ENCODE measurements at places on chromosomes 2 and 18.

GRCh38 chr2:162166745-162167144 lies 14.7 kb upstream of the GCG start:
- DNase-seq = no peak

- DNase-seq = no peak
Observed at GRCh38 chr2:190410166-190410565, 2.0 kb downstream of the MFSD6 start.

DNA sequence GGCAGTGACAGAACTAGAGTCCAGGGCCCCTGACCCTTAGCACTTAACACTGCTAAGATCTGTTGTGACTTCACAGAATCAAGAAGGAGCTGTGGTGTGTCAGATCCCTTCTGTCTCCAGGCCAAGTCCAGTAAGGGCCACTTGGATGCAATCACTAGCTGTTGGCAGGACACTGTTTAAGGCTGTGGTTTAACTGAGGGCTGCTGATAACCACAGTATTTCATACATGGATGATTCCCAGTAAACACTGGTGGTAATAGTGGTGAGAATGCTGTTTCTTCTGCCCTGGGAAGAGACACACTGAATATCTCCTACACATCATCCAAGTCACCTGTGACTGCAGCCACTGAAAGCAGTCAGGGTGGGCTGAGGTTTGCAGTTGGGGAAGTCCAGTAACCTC lies 77.7 kb upstream of the FBXO11 start:
- no peak for DNase-seq

GRCh38 chr2:237998530-237998929 lies 31.7 kb downstream of the UBE2F start:
- no peak for DNase-seq

GRCh38 chr2:7945026-7945425 lies 736.8 kb upstream of the ID2 start:
- DNase-seq = no peak

DNA sequence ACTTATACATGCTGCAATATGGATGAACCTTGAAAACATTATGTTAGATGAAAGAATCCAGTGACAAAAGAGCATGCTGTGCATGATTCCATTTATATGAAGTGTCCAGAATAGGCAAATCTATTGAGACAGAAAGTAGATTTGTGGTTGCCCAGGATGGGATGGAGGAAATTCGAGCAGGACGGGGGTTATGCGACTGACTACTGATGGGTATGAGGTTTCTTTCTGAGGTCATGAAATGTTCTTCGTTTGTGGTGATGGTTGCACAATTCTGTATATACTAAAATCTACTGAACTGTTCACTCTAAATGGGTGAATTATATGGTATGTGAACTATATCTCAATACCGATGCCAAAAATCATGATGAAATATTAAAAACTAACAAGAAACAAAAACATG lies 18.9 kb upstream of the MTERF4 start:
- DNase-seq = no peak

DNA sequence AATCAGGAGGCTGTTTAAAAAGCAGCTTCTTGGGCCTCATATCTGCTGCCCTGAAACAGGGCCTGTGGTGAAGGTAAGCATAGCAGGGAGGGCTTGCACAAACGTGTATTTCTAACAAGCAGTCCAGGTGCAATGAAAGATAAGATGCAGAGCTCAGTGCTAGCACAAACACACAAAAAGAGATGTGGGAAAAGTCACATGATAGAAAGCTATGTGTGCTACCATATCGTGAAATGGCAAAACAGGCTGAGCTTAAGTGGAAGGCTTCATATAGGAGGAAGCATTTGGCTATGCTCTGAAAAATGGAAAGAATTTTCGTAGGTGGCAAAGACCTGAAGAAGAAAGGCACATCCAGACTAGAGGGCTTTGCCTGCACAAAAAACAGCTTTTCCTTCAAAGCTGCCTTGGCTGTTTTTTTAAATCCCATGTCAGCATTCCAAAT lies 10.2 kb downstream of the RSAD2 start:
- no peak for DNase-seq

- DNase-seq = no peak
Observed at GRCh38 chr18:73895701-73896100, 251.9 kb downstream of the FBXO15 start.

DNA sequence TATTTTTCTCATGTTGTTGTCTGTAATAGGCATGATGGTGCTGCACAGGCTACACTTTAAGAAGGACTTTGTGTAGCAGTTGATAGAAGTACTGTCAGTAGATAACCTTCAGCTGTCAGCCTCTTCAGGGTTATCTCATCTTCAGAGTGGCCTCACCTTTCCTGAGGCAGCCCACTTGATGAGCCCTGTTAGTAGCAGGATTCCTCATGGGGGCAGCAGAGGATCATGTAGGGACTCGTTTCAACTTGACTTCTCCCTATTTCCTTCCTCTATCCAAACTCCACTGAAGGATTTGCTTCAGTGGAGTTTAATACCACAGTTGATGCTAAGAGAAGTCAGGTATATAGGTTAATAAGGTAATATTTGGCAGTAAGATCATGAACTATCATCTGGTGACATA lies 530.3 kb upstream of the FSIP2 start:
- DNase-seq = no peak

DNA sequence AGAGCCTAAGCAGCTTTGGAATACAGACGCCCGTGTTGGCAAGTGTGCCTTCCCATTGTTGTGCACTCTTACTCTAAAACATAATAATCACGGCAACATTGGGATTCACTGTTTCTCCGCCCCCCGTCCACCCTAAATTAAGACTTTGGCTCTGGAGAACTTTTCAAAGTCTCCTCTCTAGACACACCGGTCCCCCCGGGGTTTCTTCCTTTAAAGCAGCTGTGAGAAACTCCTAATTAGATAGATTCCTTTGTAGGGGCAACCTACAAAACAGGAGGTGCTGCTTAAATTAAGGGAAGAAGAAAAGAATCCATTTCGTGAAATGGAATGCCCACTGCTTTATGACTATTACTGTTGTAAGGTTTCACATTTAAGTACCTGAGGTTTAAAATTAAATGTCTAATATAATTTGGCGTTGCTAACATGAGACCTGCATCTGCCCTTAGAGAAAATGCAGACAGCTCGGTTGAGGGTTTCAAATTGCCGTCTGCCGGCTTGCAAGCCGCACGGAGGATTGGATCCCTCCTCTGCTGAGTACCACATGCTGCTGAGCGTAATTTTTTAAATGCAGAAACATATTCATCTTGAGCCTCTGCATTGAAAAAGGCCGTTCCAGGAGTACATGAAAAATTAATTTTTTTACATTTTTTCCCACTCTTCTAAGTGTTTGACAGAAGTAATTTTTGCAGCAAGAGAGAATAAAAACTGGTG lies 233.3 kb downstream of the GBX2 start:
- DNase-seq = no peak

GRCh38 chr2:205483095-205483494 lies 199.2 kb upstream of the NRP2 start:
- DNase-seq = no peak

DNA sequence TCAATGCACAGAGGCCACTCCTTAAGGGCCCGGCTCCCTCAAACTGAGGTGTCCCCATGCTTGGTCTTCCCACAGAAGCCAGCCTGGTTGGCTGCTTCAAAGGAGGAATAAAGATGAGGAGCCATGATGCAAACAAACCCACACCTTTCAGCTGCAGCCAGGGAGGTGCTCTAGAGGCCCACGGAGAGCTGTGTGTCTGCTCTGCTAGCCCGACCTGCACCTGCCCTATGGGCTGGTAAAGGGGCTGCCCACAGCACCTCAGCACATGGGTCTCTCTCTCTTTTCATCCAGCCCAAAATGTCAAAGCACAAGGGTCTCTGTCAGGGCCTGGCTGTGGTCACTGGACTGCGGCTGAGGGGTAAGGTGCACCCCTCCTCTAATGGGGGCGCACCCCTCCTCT lies 132.1 kb downstream of the MSH2 start:
- no peak for DNase-seq

GRCh38 chr2:36352701-36353100 lies 2.9 kb upstream of the CRIM1 start:
- no peak for DNase-seq

GRCh38 chr2:121501031-121501430 lies 29.6 kb upstream of the RNU4ATAC start:
- DNase-seq = no peak

- no peak for DNase-seq
Observed at GRCh38 chr2:71891155-71891554, 256.5 kb downstream of the CYP26B1 start.

DNA sequence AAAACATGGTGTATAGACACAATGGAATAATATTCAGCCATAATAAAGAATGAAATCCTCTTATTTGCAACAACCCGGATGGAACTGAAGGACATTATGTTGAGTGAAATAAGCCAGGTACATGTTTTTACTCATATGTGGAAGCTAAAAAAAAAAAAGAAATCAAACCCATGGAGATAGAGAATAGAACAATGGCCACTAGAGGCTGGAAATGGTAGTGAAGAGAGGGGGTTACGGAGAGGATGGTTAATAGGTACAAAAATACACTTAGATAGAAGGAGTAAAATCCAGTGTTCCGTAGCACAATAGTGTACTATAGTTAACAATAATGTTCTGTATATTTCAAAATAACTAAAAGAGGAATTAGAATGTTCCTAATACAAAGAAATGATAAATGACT lies 12.8 kb upstream of the KIAA2012 start:
- DNase-seq = no peak

- DNase-seq = no peak
Observed at GRCh38 chr18:26901020-26901419, 35.5 kb upstream of the AQP4 start.

DNA sequence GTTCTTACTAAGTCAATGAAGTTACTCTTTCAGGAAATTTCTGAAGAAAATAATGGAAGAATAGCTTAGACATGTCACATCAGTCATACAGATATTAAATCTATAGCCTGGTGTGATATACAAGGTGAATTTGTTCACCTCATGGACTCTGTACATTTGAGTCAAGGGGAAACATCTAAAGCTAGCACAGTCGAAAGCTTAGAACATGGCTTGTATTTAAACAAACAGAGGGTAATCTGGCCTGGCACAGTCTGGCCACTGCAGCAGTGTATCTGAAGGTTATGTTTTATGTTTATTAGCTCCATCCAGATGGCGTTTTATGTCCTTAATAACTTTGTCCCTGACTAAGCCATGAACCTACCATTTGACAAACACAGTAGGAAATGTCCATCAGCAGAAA lies 817.3 kb downstream of the SATB2 start:
- DNase-seq = no peak

GRCh38 chr2:146271131-146271831 lies 1573.5 kb upstream of the ACVR2A start:
- DNase-seq = no peak

- no peak for DNase-seq
Observed at GRCh38 chr2:239223310-239224198, 177.3 kb downstream of the HDAC4 start.

GRCh38 chr2:137925599-137925998 lies 38.7 kb upstream of the HNMT start:
- no peak for DNase-seq

- no peak for DNase-seq
Observed at GRCh38 chr2:112257575-112257974, 2.7 kb upstream of the ZC3H8 start.

GRCh38 chr2:98932164-98932563 lies 3.9 kb downstream of the CRACDL start:
- no peak for DNase-seq

- no peak for DNase-seq
Observed at GRCh38 chr2:223494496-223494895, 107.7 kb downstream of the SCG2 start.

DNA sequence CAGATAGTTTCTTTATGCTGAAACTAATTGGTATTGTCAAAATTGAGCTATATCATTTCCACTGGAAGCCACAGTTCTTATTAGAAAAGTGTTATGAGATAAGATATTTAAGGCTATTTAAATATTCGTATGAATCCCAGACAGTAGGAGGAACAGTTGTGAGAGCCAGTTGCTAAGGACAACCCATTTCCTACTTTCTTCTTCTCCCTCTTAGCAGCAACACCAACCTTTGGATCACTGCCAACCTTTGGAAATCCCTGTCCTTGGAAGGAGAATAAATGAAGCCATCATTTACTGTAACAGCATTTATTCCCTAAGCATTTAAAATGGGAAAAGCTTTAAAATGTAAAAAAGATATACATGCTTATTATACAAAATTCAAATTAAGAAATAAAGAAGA lies 85.8 kb downstream of the PLCL1 start:
- DNase-seq = no peak

DNA sequence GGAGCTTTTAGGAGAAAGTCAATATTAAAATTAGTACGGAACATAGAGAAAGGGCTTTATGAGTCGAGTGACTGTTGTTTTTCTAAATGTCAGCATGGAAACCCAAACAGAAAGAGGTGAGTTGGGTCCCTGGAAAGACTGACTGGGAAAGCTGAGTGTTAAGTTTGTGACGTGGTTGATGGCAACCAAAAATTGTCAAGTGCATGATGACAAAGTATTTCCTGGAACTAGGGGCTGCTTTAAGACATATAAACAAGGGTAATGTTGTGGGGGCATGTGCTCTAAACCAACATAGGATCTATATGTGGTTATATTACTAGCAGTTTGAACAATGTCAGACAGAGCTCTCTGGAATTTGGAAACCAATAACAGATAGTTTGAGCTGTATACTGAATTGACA lies 50.9 kb upstream of the GPD2 start:
- no peak for DNase-seq

DNA sequence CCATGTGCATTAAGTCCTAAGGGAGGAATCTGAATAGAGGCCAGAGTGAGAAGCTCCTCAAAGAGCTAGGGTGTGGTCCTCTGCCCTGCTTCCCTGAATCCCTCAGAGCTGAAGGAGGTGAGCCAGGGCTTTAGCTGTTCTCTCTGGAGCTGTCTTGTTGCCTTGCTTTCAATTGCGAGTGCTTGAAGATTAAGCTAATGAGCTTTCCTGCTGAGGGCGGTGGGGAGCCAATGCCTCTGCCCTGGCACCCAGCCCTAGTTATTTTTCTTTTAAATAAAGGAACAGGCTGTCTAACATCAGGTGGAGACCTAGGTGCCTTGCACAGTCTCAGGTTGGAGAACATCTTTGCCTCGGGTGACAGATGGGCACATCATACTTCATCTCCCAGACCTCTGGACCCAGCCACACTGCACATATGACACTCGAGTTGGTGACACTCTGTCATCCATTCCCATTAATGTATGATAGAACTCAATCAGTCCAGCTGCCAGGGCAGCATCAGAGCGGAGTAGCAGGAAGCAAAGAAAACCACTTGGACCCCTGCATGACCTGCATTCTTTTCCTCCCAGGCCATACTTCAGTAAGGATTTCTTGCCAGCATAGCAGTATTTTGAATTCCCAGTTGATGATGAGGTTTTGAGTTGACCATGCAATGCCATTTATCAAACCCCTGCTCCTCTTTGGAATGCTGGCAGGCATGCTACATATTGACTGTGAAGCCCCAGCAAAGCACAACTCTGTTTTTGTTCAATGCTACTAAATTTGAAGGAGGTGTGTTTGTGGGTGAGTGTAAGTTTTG lies 292.7 kb downstream of the RNF144A start:
- DNase-seq = peak; percentile 30

- no peak for DNase-seq
Observed at GRCh38 chr2:234808907-234809306, 142.9 kb upstream of the SH3BP4 start.

GRCh38 chr2:25323042-25323514 lies 18.6 kb downstream of the DNMT3A start:
- DNase-seq = no peak

All from GM04504 (cell line).